Aorta (tissue), 5 donors: ENCODE measurements at places on chromosomes 13 and 19.

DNA sequence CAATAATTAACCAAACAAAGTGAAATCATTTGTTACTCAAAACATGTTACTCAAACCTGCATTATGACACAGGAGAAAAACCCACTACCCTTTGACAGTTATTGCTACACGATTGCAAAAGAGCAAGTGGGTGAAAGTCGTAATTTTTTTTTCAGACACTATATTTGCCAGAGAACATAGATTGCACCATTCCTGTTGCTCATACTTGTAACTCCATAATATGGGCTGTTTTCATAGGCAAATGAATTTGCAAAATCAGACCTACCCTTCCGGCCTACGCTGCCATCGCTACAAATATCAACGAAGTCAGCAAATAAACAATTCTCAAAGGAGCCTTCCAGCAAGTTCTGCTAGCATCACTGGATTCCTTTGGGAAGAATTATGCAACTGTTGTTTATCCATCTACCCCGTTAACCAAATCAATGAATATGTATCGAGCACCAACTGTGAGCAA lies 396.5 kb downstream of the IRS2 start:
- DNase-seq, result no peak

DNA sequence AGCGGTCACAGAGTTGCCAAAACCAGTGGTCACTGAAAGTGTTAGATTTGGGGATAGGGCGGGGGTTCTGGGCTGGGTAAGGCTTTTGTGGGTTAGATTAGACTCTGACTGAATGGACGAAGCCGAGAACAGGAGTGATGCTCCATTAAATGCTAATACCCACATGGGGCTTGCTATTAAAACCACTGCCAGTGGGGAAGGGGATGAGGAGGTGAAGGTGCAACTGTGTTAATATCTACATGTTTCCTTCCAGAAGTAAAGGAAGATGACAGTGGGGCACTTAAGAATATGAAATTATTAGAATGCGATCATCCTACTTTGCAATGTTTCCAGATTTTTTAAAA lies 573 bp upstream of the ZNF614 start:
- no peak for DNase-seq

DNA sequence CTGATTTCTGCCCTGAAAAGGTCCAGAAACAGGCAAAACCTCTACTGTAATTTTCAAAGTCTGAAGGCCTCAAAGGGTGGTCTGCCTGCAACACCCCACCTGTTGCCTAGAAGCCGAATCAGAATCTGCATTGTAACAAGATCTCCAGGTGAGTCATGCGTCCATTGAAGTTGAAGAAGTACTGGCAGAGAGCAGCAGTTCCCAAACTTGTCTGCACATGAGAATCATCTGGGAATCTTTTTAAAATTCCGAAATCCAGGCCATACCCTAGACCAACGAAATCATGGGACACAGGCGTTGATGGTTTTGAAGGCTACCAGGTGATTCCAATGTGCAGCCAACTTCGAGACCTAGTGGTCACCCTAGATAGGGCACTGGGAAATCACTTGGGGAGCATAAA lies 16.0 kb upstream of the CLN5 start:
- DNase-seq, result no peak

- DNase-seq, result no peak
These were observed 85.3 kb downstream of the ZNF536 start for GRCh38 chr19:30457484-30457883.

DNA sequence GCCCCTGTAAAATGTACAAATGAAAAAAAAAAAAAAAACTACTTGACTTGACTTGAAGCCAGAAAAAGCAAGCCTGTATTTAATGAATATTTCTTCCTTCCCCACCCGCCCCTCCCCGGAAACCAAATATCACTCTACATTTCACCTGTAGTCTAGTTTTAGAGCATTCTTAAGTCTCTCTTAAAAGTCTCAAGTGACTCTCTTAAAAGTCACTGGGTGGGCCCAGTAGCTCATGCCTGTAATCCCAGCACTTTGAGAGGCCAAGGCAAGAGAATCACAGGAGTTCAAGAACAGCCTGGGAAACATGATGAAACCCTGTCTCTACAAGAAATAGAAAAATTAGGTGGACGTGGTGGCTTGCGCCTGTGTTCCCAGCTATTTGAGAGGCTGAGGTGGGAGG lies 72.0 kb downstream of the TSC22D1 start:
- no peak for DNase-seq

DNA sequence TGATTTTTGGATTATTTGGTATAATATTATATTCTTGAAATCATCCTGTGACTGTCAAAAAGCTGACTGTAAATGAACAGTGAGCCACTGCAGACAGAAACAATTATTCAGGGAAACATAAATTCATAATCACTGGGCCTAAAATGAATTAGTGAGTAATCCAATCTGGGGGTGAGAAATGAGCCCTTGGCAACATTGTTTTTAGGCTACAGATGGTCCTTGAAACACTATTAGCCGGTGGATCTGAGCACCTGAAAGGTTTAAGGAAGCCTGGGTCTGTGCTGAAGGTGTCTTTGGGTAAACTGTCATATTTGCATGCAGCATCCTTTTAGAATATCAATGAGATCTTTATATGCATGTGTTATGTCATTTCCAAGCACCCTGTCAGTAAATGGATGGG lies 290.7 kb downstream of the ATP8A2 start:
- DNase-seq, result no peak

DNA sequence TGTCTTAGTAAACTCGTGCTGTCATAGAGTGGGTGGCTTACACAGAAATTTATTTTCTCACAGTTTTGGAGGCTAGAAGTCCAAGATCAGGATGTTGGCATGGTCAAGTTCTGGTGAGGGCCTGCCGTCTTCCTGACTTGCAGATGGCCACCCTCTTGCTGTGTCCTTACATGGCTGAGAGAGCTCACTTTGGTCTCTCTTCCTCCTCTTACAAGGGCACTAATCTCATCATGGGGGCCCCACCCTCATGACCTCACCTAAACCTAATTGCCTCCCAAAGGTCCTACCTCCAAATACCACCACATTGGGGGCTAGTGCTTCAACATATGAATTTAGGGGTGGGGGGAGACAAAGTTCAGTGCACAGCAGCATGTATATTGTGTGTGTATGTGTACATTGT lies 14.3 kb upstream of the GPR18 start:
- DNase-seq, result no peak

- no peak for DNase-seq
These were observed 18.5 kb upstream of the KCTD4 start for GRCh38 chr13:45219123-45219891.

GRCh38 chr19:33774751-33775150 lies 21.9 kb upstream of the KCTD15 start:
- no peak for DNase-seq

DNA sequence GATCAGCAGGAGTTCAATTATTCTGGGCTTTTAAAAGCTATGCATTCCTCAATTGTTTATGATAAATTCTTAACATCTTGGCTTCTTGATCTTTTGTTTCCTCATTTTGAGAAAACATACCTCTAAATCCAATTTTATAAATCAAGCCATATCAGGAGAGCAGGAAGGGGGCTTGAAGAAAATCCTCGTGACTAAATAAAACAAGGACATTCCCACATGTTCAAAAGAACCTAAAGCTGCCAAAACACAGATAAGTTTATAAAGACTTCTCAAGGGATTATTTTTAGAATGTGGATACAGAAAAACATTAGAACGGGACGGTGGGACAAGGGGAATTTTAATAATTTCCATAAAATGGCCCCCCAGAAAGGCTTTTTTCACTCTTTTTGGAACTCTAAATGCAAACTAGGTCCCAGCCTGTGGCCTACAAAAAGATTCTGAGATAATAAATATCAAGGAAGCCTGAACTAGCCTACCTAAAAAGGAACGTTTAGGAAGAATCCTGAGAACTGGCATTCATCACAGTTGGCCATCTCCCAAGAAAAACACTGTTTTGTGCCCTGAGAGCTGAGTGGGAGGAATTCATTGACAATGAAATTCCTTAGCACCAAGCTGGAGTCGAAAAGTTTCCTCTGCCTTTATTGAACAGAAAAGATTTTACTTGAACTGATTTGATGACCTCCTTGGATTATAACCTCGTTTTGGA lies 30.1 kb downstream of the ZAR1L start:
- DNase-seq, result no peak

GRCh38 chr13:76846363-76846762 lies 39.8 kb downstream of the KCTD12 start:
- DNase-seq, result no peak

- no peak for DNase-seq
These were observed 102.4 kb downstream of the EFNB2 start for GRCh38 chr13:106433066-106433465.

- no peak for DNase-seq
These were observed 551.0 kb upstream of the ATXN8OS start for GRCh38 chr13:69556540-69557196.

DNA sequence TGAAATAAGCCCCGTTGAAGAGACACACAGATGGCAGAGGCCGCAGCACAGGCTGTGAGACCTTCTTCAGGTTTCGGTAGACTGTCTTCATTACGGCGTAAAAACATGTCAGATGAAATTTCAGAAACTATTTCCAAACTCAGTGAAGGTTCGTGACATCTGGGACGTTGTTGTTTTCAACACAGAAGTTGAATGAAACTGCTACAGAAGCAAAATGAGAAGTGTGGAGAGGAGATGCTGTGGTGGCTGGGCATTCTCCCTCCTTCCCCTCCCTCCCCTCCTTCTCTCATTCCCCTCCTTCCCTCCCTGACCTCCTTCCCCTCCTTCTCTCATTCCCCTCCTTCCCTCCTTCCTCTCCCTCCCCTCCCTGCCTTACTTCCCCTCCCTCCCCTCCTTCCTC lies 113.6 kb downstream of the ATP11A start:
- DNase-seq, result no peak

DNA sequence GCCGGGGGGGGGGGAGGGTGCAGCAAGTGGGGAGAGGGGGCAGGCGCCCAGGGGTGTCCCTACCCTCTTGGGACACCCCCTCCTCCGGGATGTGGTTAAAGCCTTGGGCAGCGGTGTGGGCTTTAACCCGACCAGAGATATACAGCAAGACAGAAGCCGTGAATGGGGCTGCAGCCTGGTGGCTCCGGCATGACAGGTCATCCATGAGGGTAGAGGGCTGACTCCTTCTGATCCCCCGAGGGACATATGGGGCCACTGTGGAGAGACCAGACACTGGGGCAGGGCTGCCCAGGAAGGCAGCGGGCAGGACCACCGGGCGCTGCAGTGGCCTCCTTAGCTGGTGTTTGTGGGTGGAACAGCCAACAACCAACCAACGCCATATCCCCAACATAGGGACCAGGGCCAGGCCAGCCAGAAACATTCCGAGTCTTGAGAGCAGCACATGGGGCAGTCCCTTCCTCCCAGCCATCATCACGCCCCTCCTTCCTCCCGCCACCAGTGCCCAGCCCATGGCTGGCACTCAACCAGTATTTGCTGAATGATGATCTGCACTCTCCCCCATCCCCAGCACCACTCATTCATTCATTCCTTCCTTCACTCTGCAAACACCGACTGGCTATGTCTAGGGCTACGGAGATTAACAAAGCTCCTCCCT lies 18.2 kb downstream of the ELAVL1 start:
- DNase-seq, result no peak

DNA sequence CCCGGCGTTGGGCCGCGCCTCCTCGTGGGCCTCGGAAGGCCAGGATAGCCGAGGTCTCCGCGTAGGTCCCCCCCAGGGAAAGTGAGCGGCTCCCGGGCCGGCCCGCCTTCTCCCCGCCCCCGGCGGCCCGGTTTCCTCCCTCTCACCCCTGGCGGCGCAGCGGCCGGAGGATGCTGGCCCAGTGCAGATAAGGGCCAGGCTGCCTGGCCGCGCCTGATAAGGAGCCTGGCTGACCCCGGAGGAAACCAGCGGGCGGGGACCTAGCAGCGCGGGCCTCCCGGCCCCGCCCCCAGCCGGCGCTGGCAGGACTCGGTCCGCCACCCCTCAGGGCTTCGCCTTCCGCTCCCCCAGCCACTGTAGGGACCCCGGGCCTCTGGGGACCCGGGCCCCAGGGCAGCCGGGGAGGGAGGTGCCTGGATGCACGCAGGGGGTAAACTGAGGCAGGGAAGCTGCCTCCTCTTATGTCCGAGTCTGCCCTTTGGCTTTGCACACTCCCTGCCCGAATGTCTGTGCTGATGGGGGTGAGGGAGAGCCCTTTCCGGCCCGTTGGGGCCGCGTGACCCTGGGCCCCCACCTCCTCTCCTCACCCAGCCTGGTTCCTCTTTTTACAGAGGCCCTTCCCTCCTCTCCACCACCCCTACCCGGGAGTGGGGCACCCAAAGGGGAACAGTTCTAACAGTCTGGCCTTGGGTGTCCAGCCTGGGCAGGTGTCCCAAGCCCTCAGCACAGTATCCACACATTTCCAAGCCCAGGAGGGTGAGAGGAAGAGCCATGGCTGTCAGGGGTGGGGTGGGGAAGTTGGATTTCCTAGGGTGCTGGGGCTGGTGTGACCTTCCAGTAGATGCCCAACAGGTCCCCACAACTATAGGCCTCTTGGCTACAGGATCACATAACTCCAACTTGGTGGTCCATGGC lies at the start of gene LYL1:
TSS of gene LYL1 (minus strand) at position 193 of the 915 bp plus-strand sequence. CDS start 1,687 bp downstream, outside the sequence.
- peak; percentile 89 for DNase-seq

GRCh38 chr13:31929031-31929770 lies 102.4 kb upstream of the FRY start:
- DNase-seq, result no peak

GRCh38 chr19:2633693-2634075 lies 68.8 kb downstream of the GNG7 start:
- DNase-seq, result no peak

DNA sequence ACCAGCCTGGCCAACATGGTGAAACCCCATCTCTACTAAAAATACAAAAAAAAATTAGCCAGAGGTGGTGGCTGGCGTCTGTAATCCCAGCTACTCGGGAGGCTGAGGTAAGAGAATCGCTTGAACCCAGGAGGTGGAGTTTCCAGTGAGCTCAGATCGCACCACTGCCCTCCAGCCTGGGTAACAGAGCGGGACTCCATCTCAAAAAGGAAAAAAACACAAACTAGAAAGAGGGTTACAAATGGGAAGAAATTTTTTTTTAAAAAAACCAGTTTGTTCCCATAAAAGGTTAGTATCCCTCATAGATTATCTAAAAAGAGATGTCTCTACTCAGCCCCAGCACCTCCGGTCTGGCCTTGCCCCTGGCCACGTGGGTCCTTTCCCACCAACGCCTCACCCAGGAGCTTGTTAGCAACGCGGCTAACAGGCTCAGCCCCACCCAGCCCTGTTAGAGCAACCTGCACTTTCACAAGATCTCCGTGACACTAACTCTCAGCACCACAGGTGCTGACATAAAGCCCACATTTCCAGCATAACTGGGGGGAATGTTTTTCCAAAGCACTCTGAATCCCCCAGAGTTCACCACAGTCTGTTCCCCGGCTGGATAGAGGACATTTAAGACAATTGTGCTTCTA lies 4.3 kb downstream of the DMKN start:
- no peak for DNase-seq

- no peak for DNase-seq
These were observed 250 bp downstream of the SPRY2 start for GRCh38 chr13:80340651-80341100.

GRCh38 chr13:23735329-23735728 lies 153.9 kb downstream of the MIPEP start:
- no peak for DNase-seq

- no peak for DNase-seq
These were observed 279.9 kb downstream of the NHLRC3 start for GRCh38 chr13:39318161-39318560.

DNA sequence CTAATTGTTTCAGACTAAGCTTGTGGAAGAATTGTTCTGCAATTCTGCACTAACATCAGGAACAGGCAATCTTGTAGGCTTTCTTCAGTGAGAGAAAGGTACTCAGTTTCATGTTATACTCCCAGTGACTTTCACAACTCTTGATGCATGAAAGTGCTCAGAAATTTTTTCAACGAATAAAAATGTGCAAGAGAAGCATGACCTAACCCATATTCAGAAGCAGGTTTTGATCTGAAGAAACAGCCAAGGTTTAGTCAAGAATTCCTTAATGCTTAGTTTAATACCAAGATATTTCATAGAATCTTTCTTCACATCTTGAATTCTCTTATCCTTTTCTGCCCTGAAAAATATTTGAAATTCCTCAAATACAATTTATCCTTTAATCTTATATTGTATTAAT lies 197.2 kb upstream of the CSNK1A1L start:
- DNase-seq, result no peak
